ENCODE measurements at places on chromosomes 7 and 10.

DNA sequence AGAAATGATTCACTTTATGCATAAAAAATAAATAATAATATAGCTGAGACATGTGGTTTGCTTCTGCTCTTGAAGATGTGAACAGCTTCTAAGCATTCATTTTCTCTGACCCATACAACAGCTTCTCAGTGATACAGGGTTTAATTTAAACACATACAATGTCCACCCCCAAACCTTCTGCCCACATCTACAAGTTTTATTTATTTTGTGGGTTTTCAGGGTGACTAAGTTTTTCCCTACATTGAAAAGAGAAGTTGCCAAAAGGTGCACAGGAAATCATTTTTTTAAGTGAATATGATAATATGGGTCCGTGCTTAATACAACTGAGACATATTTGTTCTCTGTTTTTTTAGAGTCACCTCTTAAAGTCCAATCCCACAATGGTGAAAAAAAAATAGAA is 17.2 kb downstream of the INHBA start:
- DNase-seq, result peak; percentile 92

DNA sequence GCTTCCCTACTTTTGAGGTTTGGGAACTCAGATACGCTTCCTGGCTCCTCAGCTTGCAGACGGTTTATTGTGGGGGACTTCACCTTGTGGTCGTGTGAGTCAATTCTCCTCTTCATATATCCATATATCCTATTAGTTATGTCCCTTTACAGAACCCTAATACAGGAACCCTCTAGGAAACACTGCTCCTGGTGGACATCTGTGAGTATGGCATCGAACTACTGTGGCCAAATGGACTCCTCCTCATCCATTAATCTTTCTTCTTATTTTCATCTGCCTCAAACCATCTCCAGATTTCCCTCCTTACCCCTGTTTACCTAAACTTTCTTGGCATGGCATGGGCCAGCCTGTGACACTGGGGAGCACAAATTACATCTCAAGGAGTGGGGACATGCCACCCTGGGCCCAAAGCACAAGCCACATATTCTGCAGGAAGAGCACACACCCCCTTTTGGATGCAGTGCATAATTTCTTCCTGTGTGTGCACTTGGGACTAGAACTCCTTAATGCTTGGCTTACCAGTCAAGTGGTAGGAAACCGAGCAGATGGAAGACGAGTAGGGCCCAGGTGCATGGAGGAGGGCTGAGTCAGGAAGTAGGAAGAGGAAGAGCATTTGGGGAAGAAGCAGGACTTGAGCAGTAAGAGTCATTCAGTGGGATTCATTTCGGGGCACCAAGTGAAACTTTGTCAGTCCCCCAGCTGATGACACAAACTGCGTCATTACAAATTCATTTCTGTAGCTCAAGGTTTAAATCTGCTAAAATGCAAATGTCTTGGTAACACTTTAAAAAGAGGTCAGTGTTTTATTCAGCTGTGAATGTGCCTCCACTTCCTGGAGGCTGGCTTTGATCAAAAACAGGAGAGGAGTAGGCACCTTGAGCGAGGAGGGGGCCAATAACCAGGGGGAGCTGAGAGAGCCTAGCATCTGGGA is 80.8 kb upstream of the PLXNA4 start:
- DNase-seq, result peak; percentile 52

DNA sequence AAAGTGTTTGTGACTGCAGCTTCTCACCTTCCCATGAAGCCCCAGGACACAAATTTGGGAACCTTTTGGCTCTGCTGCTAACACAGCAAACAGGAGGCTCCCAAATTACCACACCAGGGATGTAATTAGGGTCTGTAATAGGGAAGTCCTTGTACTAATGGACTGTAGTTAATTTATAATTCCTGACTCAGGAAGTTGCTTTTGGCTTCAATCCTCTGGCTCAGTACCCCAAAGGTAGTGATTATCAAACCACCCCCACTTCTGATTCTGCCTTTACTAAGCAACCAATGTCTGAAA is 3.8 kb upstream of the MALSU1 start:
- no peak for DNase-seq

- DNase-seq, result no peak
Measured at GRCh38 chr10:133614830-133615580, 11.6 kb downstream of the FRG2B start.

DNA sequence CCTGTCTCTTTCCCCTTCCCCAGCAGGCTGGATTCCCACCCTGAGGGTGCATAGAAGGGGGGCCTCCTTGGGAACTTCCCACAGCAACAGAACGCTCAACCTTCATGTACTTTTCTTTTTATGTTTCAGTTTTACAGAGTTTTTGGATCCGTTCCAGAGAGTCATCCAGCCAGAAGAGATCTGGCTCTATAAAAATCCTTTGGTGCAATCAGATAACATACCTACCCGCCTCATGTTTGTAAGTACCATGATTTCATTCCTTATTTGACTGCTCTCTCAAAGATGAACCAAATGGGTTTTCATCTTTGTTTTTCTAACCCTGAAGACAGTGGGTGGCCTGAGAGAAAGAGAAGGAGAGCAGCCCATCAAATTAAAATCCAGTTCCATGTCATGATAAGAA is 46.7 kb downstream of the PLPP4 start:
- DNase-seq, result peak; percentile 9

DNA sequence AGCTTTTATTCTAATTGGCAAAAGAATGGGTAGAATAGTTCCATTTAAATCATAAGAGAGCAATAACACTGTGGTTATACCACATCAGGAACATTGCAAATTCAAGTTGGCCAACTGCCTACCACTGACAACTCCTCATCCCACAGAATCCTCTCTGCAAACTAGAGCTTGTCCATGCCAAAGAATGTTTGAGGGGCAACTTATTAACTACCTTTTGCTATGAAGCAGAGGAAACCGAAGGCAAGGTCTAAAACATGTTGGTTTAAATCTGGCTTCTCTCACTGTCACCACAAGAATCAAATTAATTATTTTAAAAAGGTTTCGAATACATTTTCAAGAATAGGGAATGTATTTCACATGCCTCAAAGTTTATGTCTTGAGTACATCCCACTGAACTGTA is 36.0 kb downstream of the RHOBTB1 start:
- no peak for DNase-seq

DNA sequence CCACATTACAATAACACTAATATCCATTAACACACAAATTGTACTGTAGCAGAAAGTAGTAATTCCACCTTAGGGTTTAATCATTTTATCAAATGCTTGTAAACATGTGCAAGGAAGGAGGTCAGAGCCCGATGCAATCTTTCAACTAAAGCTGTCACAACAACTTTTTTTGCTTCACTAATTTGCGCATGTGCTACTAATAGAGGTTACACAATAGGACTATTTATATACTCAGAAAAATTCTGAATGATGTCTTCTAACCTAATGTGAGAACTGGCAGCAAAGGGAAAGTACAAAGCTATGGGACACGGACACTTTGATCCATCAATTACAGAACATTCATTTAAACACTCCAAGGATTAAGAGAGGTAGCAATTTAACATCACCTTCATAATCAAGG is 244.4 kb downstream of the CHCHD3 start:
- DNase-seq, result no peak
